GM04504 (cell line): ENCODE measurements at places on chromosomes 4 and X.
A peak's percentile ranks its signal among the peaks of the same experiment; 100 is the strongest.

- DNase-seq = no peak
Observed at GRCh38 chr4:144788469-144788868, 142.5 kb downstream of the HHIP start.

DNA sequence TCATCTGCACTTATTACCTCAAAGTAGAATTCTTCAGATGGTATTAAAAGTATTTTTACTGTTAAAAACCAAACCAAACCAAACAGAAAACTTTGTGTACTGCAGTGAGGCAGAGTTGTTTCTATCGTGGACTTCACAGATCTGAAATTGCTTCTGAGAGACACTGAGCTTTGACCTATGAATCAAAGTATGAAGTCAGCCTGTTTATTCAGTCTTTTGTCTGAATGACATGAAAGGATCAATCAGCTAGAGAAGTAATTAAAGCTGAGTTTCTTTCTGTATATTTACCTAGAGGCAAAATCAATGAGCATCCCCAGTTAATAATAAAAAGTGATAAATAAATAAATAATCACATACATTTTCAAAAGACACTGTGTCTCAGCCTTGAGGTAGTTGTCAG, 2121.0 kb downstream of the PCDH7 start:
- no peak for DNase-seq

- DNase-seq = no peak
Observed at GRCh38 chr4:141804836-141805235, 168.5 kb downstream of the IL15 start.

DNA sequence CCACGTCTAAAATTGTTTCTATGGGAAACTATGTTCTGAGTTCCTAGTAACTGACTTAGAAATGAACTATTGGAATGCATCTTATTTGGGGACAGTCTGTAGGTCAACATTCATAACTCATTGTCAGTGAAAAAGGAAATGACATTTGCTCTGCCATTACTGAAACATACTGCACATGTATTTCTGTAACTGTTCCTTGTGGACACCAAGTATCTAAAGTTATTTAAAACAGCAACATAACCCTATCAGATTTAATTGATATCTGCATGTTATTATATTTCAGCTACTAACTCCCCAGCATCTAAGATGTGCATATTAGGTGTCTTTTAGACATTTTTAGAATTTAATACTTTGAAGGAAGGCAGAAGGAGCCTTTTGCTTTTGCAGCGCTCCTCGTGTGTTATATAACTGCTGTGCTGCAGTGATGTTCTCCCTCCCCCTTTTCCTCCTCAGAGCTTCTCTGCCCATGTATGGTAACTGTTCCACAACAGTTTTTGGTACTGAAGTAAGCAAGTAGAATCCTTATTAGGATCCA, 37.2 kb upstream of the TMEM131L start:
- DNase-seq = no peak

GRCh38 chrX:46961574-46962283, 49.5 kb downstream of the JADE3 start:
- DNase-seq = no peak

GRCh38 chrX:33970028-33970967, 161.8 kb downstream of the FAM47A start:
- DNase-seq = no peak

DNA sequence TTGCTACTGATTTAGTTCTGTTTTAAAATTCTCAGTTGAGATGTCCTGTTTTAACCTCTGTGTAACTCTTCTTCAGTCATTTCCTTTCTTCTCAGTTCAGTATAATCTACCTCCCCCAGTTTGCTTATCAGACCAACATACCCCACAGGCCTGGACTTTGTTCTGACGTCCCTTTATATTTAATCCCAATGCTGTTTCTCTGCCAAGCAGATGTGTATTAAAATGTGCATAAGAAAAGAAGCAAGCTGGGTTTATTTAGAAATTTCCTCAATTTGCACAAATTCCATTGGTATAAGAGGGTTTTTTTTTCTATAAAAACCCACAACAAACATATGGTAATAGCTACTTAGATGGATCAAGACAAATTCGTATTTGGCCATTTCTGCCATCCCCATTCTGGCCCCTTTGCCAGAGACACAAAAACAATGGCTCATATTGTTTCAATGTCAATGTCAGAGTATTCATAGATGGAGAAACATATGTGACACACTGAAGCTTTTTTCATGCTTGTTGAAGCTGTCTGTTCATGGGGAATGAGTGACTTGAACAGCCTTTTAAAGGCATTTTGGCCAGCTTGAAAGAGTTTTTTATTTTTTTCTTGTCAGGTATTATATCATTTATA, 24.5 kb downstream of the HCCS start:
- DNase-seq = no peak

GRCh38 chr4:76016393-76016792, 6.9 kb downstream of the CXCL10 start:
- DNase-seq = no peak

DNA sequence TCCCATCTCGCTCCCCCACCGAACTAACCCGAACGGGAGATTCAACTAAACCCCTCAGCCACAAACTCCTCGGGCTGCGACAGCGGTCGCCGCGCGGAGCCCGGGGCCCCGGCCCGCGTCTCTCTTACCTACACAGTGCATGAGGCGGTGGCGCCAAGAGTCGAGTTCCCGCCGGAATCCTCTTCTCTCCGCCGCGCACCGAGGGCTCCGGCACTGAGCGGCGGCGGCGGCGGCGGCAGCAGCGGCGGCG, 160 bp downstream of the LCORL start:
- peak; percentile 9 for DNase-seq

DNA sequence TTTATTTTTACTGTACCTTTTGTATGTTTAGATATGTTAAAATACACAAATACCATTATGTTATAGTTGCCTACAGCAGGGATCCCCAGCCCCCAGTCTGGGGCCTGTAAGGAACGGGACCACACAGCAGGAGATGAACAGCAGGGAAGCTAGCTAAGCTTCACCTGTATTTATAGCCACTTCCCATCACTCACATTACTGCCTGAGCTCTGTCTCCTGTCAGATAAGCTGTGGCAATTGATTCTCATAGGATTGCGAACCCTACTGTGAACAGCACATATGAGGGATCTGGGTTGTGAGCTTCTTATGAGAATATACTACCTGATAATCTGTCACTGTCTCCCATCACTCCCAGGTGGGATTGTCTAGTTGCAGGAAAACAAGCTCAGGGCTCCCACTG, 73.9 kb downstream of the BMPR1B start:
- no peak for DNase-seq

DNA sequence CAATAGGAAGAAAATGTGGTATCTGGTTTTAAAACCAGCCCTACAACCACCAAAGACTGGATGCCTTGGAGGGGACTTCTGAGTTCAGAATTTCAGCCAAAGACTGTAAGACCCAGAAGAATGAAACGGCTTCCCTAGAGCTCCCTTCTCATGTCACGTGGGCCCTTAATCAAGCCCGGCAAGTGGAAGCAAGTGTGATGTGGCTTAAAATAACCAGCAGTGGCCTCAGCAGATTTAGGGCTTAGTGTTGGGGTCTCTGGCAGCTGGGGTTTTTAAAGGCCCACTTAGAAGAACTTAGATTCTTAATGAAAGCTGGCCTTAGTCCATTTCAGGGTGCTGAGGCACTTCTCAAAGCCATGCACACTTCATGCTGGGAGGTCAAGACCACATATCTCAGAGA, 111.2 kb upstream of the TBC1D9 start:
- no peak for DNase-seq

- no peak for DNase-seq
Observed at GRCh38 chrX:134721766-134722532, 63.7 kb upstream of the PLAC1 start.

DNA sequence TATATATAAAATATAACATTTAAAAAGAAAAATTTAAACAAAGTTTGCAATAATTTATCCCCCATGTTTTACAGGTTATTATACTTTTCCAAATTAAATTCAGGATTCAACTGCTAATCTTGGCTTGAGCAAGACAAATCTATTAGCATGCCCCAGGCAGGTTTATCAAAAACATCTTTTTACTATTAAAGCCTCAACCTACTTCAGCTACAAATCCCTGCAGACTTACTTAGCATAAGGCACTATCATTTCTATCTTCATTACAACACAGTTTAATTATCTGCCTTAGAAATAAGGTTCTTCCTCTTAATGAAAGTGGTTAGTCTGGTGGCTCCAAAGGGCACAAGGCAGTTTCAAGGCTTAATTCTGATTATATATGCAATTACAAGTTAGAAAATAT, 477.6 kb downstream of the PACRGL start:
- no peak for DNase-seq

GRCh38 chr4:10032625-10033024, 11.3 kb upstream of the SLC2A9 start:
- DNase-seq = no peak

DNA sequence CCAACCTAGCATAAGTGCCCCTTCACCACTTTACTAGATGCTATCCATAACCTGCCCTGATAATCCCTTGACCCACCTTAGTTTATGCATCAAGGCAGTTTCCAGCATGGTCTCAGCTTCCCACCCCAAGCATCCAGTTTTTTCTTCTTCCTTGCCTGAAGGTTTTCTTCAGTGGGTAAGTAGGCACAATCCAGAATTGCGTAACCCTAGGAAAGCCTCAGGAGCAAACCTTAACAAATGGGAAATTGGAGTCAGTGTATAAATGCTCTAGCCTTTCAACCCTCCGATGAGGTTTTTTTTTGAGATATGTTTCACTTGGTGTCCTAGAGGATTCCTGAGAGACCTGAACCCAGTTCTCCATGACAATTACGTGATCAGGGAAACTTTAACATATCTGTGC, 614.0 kb upstream of the BOD1L1 start:
- DNase-seq = no peak

- no peak for DNase-seq
Observed at GRCh38 chr4:24764345-24764744, 31.0 kb upstream of the SOD3 start.

DNA sequence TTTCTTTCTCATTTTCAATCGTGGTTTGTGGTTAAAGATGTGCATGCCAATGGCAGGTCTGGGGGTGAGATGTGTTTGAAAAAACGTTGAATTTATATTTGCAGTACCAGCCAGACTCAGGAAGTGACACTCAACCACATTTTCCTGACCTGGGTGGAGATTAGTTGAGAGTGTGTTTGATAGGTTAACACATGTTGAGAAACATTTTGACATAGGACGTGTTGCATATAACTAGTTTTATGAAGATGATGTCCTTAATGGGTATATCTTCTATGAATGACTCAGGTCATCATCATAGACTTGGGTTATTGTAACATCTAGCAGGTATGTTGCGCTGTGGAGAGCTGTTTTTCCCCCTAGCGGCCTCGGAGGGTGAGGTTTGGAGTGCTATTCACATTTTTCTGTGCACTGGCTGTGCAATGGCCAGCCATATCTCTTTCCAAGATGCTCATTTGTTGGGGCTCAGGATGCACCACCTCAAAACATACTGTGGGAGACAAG, 21.7 kb upstream of the CD38 start:
- no peak for DNase-seq

- DNase-seq = no peak
Observed at GRCh38 chr4:54764476-54764875, 106.7 kb downstream of the KIT start.

DNA sequence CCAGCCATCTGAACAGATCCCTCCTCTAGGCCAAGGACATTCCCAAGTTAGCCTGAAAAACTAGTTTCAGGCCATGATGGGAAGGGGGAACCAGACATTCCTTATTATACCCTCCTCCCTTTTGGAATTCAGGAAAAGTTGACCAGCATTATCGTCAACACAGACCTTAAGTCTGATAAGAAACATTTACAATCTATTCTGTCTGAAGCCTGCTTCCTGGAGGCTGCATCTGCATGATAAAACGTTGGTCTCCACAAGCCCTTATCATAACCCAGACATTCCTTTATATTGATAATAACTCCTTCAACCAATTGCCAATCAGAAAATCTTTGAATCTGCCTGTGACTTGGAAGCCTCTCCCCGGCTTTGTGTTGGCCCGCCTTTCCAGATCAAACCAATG, 44.3 kb downstream of the EFHC2 start:
- no peak for DNase-seq

GRCh38 chrX:71910986-71911730, 513 bp downstream of the NHSL2 start:
- no peak for DNase-seq

DNA sequence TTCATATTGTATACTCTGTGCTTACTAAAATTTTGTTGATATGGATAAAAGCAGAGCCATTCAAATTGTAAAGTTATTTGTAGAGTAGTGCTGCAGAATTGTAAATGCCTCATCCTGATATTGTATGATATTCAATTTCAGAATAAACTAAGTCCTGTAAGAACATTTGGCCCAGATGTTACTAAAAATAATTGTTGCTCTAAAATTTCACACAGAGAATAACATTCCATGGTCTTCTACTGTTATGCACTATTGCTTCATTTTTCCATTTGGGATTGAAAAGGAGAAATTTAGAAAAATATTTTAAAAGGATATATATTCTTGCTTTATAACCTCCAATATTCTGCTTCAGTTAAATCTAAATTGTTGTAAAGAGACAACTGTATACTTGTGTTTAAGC, 195.6 kb downstream of the LARP7 start:
- DNase-seq = no peak

DNA sequence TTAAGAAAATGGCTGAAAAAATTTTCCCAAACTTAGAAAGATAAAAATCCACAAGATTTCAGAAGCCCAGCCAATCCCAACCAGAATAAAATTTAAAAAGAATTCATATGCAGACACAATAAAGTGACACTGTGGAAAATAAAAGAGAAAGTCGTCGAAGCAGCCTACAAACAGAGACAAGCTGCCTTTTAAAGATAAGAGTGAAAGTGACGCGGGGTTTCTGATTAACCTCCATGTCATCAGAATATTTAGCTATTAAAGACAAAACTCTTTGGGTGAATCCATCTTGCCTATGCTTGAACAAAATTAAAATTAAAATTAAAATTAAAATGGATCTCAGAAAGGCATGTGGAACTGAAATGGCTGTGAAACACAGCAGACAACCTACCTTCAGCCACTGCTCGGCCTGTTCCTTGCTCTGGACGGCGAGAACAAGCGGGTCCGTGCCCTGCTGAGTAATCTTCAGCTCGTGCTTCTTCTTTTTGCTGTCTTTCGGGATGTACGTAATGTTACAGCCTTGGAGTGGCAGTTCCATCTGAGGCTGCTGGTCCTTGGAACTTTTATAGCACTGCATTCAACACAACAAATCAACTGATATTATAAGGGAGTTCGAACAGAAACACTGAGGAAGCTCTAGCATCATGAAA, 101.4 kb downstream of the AFAP1 start:
- DNase-seq = no peak

GRCh38 chr4:3703677-3704521, 62.3 kb upstream of the ADRA2C start:
- no peak for DNase-seq

- no peak for DNase-seq
Observed at GRCh38 chr4:97150966-97151365, 992.3 kb downstream of the STPG2 start.

- no peak for DNase-seq
Observed at GRCh38 chr4:152738827-152739226, 40.7 kb downstream of the TIGD4 start.

- DNase-seq = peak; percentile 38
Observed at GRCh38 chrX:101659601-101660063, at the start of gene ARMCX2. Gene ARMCX2, minus strand, starts transcription at chrX:101659850. Its CDS starts 2,262 bp downstream, at chrX:101657588.

DNA sequence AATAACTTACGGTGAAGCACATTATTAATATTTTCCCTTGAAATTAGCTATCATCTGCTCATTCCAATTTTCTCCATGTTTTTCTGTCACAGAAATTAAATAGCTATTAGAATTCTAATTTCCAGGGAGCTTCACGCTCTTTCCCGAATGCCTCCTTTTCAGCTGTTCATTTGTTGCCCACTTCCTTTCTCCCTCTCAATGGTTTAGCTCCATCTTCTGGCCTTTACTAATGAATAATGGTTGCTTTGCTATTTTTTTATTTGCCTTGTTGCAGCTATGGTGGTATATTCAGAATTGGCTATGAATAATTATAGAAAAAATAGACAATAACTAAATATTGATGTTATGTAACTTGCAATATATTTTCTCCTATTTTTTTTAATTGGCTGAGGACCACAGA, 70.5 kb downstream of the GRIA2 start:
- DNase-seq = no peak
